ENCODE measurements at places on chromosomes 1 and 21.

DNA sequence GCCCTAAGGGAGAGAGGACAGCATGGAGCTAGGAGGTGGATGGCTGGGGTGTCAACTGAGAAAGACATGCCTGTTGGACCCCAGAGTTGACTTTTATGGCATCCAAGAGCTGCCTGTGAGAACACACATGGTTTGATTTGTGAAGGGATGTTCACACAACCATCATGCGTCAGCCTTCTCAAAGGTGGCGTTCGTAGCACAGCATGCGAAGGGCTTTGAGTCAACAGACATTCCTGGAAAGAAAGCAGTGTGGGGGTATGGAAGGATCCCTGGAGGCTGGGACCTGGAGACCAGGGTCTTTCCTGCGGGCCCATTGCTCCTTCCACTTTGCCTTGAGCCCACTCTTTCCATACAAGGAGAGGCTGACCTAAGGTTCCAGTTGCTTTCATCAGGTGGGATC, 6.4 kb upstream of the WNT3A start:
- DNase-seq, result no peak

DNA sequence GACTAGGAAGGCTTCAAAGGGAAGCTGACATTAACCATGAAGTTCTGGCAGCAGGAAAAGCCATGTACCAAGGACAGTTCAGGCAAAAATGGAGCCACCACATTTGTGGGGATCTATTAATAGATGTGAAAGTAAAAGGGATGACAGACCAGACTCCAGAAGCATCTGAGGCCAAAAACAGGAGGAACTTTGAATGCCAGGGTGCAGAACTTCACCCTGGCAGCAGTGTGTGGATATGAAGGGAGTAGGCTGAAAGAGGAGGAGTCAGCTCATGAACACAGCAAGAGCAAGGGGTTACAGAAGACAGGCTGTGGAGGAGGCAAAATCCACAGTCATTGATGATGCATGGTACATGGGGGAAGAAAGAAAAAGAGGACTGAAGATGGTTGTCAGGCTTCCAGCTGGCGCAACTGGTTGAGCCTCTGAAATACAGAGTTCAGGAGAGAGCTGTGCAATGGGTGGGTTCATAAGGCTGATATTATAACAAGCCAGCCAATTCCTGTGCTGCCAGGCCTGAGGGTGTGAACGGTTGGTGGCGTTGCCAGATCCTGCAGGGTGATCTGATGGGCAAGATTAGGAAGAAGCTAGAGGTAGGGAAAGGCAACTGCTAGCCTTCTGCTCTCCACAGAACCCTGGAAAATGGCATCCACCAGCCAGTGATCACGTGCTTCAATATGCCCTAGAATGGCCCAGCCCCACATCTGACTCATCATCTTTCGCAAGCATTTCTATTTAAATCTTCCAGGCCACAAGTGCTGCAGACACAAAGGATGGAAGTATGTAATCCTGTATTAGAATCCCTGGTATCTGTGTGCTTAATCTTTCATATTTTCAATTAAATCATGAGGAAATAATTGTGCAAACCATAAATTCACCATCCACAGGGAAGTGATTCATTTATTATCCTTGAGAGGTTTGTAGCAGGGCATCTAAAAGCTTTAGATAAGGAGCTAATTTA, 81.9 kb downstream of the SLC25A24 start:
- no peak for DNase-seq

- peak; percentile 7 for DNase-seq
Measured at GRCh38 chr1:206658264-206658980, 23.1 kb downstream of the DYRK3 start.

DNA sequence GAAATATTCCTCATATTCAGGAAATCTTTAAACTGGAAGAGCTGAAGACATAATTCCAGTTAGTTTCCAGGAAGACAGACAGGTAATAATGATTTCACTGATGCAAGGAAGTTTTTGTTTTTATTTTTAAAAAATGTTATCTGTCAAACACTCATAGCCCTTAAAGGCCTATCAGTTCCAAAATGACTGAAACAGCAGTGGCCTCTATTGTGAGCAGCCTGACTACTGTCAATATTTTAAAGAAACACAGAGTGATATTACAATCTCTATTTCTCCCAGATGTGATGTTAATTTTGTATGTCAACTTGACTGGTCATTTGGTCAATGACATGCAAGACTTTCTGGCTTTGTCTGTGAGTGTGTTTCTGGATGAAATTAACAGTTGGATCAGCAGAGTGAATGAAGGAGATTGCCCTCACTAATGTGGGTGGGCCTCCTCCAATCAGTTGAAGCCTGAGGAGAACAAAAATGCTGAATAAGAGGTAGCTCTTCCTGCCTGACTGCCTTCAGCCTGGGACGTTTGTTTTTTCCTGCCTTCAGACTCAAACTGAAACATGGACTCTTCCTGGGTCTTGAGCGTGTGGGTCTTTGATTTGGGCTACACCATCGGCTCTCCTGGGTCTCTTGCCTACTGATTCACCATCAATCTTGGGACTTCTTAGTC, 31.3 kb upstream of the SLC30A10 start:
- no peak for DNase-seq

DNA sequence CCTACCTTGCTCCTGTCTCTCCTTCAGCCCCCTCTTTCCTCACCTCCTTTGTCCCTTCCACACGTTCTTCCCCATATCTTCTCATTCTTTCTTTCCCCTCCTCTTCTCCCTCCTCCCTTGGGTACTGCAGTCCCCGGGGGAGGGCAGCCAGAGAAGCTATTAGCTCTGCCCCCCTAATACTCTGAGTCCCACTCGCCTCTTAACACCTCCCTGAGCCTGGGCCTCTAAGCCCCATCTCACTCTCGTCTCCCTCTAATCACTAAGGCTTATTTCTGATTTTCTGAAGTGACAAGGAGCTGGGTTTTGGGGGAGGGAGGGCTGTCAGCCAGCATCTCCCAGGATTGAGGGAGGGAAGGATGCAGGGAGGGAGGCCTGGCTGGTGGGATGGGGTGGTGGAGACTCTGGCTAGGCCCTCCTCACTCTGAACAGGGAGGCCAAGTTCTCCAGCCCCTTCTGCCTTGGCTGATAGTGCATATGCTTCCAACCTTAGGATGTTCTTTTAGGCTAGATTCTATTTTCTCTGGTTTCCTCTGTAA, 25.6 kb upstream of the DMBX1 start:
- no peak for DNase-seq

GRCh38 chr21:38126666-38127303, 130.0 kb upstream of the KCNJ15 start:
- DNase-seq, result peak; percentile 36
